ENCODE measurements at places on chromosomes 16 and 17.

GRCh38 chr17:82238472-82239201, 9.8 kb downstream of the SLC16A3 start:
- no peak for DNase-seq

GRCh38 chr17:29066047-29066446, 23.1 kb downstream of the PIPOX start:
- no peak for DNase-seq

DNA sequence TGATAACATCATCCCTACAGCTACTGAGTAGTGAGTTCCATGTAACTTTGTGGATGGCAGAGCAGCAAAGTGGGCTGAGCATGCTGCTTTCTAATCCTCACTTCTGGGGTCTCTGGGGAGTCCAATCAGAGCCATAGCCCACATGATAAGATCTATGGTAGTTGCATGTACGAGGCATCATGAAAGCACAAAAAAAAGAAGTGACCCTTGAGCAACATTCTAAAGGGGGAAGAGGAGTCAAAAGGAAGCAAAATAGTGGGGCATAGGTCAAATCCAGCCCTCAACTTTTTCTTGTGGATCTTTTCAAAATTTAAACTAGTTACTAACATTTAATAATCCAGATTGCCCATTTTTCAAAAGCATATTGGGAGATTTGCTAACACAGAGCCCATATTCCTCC, 208.5 kb upstream of the TOX3 start:
- no peak for DNase-seq

DNA sequence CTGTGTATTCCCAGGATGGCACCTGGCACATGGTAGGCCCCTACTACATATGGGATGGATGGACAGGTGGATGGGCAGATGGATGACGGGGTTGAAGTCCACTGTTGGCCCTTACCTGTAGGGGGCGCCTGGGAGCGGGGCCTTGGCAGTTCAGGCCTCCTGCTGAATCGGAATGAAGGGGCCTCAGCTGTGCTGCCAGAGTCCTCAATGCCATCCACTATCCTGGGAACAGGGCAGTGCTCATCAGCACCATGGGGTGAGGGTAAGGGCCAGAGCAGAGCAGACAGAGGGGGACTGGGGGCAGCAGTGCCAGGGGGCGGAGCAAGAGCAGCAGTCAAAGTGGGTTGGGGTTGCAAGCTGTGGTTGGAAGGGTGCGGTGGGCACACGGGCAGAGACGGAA, 8.3 kb upstream of the RAB5C start:
- no peak for DNase-seq

GRCh38 chr16:86834451-86835035, 256.2 kb downstream of the FOXL1 start:
- DNase-seq: no peak

DNA sequence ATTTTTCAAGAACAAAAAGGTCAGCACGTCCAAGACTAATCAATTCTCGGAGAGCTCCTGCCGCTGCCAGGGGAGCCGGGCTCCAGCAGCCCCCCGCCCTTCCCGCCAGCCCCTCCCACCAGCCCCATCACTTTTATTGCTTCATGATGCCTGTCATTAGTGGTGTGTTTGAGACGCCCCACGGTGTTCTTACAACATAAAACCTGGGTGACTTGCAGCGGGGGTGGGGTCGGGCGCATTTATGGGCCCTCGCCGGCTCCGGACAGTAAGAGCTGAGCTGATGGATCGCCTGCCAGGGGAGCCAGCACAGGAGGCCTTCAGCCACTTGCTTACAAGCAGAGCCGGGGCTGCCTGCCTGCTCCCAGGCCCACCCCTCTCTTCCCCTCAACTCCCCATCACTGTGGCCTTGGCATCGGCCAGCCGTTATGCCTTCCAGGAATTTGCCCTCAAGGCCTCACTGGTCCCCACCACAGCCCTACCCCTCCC, 82.9 kb upstream of the CBX4 start:
- DNase-seq: peak; percentile 29

GRCh38 chr17:50283246-50283645, 9.0 kb downstream of the TMEM92 start:
- no peak for DNase-seq

DNA sequence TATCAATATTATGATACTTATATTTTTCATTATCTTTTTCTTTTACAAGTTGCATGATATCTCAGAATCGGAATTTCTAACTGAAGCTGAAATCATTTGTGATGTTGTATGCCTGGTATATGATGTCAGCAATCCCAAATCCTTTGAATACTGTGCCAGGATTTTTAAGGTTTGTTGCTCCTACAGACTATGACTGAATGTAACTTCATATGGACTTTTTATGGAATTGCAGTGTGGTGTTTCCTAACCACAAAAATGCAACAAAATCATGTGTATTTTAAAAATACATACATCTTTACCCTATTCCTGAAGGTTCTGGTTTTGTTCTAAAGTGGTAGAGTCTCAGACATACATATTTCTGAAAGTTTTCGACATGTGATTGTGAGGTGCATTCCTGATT, 58.8 kb upstream of the RHBDL3 start:
- no peak for DNase-seq

DNA sequence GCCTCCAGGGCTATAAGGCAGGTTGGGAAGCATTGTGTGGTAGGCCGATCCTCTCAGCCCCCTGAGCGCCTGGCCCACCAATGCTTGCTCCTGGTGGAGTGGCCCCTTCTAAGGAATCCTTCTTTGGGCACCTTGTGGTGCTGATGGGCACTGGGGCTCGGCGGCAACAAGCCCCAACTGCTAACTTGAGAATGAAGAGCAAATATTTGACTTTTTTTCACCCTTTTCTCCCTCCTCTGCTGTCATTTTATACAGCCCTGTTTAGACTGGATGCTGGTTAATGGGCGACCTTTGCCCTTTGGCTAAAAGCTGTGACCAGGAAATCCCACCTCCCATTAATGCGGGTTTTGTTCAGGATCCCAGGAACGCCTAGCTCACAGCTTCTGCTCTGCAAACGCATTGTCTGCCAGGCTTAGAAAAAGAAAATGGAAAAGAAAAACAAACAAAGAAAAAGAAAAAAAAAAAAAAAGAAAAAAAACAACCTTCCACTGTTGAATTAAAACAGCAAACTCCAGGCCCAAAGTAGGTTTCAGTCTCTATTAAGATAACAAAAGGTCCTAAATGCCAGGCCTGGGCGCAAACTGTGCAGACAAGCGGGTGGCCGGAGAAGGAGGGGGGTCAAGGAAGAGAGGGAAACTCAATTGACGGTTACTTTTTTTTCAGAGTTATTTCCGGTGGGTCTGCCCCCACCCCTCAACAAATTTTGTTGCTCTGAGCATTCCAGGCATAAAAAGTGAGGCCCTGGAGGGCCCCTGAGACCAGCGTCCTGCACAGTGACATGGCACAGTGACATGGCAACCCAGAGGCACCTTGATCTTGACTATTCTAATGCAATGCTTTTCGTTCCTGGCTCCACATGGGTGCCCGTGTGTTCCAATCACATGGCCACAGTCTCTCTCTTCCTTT, 301.4 kb downstream of the MAF start:
- DNase-seq: peak; percentile 70

DNA sequence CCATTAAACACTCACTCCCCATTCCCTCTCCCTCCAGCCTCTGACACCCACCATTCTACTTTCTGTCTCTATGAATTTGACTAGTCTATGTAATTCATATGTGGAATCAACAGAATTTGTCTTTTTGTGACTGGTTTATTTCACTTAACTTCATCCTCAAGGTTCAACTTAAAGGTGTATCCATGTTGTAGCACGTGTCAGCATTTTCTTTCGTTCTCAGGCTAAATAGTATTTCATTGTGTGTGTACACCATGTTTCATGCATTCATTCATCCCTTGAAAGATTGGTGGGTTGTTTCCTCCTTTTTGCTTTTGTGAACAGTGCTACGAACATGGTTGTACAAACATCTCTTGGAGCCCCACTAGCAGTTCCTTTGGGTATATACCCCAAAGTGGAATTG, 36.0 kb downstream of the ATP2C2 start:
- DNase-seq: no peak

- DNase-seq: no peak
These were observed 16.8 kb upstream of the PABPN1L start for GRCh38 chr16:88883117-88883895.

DNA sequence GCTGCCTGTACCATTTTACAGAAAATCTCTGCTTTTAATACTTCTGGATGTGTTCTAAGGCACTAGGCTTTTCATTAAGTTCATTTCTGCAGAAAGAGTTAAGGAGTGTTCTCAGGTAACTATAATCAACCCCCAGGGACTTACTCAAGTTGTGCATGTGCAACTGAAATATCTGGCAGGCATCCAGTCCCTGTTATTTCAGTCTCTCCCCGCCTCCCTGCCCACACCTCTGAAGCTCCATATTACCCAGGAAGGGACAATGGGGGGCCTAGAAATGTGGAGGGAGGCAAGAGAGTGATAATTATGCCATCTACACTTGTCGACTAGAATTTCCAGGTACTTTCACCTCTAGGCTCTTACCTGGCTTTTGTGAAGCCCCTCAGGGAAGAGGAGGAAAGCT, 432.2 kb downstream of the MAF start:
- no peak for DNase-seq

DNA sequence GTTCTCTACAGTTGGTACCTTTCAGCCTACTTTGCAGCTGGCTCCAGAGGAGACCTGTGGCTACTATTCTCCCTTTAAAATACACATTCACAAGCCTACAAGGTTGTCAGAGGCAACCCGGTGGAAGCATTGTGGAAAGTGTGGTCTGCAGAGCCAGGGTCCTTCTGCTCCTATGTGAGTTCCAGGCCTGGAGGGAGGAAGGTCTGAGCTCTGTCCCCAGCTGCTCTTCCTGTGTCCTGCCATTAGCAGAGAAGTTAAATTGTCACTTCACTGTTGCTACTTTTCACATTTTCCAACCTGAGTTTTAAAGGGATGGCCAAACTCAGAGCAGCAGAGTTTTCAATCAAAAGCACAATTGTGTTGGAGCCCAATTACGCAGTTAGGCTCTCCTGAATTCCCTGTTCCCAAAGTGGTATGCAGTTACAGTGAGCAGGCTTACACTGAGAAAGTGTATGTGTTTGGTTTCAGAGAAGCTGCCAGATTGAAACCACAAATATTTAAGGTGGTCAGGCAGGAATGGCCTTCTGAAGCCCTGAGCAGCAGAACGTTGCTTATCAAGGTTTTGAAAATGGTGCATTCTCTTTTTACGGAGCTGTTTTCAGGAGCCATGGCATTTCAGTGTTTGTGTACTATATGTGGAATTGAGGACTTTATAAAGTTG, 25.0 kb downstream of the MAP3K3 start:
- no peak for DNase-seq

GRCh38 chr17:75893305-75894048, 3.3 kb downstream of the TRIM65 start:
- DNase-seq: no peak

DNA sequence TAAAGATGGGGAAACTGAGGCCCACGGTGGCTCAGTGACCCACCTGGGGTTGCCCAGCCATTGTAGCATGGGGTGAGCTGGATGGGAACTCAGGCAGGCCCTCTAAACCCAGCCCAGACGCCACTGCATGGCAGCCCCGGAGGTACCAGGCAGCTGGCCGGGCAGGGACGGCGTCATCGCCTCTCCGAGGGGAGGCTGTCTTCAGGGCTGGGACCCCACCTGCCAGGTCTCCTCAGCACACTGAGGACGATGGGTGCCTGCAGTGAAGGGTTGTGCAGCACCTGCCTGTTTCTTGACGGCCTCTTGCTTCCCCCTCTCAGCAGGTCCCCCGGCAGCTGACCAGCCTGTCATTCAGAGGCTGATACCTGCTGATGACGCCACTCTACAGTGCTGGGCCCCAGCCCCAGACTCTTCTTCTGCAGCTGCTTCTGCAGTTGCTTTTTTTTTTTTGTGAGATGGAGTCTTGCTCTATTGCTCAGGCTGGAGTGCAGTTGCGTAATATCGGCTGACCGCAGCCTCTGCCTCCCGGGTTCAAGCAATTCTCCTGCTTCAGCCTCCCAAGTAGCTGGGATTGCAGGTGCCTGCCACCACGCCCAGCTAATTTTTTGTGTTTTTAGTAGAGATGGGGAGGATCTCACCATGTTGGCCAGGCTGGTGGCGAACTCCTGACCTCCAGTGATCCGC, 24.7 kb downstream of the RNF213 start:
- no peak for DNase-seq

- DNase-seq: no peak
These were observed 37.7 kb downstream of the TMEM204 start for GRCh38 chr16:1571012-1571671.

DNA sequence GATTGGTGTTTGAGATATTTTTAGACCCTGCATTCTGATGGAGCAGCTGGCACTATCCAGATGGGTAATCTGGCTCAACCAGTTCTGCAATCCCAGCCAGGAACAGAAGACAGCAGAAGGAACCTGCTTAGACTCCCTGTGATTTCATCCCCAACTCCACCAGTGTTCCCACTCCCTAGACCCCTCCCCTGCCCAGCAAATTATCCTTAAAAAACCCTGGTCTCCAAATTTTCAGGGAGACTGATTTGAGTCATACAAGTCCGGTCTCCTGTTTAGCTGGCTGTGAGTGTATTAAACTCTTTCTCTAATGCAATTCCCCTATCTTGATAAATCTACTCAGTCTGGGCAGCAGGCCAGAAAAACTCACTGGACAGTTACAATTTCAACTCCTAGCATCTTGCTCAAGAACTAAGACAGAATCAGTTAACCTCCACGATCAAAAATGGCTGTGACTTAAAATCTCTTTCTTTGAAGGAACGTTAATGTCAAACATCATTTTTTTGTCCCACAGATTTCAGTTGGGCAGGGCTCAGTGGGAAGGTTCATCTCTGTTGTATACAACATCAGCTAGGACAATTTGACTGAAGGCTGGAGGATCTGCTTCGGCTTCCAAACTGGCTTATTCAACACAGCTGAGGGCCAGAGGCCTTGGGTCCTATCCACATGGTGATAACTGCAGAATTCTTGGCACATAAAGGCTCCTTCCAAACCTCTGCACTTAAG, 4.9 kb upstream of the RBL2 start:
- no peak for DNase-seq

DNA sequence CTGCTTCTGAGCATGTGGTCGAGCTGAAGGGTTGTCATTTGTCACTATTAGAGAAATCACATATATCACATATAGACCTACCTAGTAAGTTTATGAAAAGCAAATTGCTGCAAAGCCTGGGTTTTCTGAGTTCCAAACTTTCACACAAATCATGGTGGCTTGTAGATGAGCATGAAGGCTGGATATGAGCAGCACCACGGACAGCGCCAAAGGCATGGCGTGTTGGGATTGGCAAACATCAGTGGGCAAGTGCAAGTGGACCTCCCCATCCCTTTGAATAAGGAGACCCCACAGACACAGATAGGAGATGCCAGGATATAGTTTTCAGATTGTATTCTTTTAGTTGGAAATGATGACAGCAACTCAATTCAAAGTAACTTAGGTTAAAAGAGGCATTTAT, 77.6 kb upstream of the CACNG3 start:
- DNase-seq: no peak

GRCh38 chr17:17950806-17951205, 21.4 kb downstream of the TOM1L2 start:
- DNase-seq: no peak

- DNase-seq: peak; percentile 54
These were observed 16.5 kb downstream of the MRPS23 start for GRCh38 chr17:57833179-57833939.

GRCh38 chr17:73548620-73549311, 95.5 kb downstream of the SDK2 start:
- DNase-seq: no peak

All from NCI-H748 treated with DMSO at 0.1 percent for 48 hours (cell line).